HCEC 1CT (cell line): ENCODE measurements at places on chromosomes 4 and X.

DNA sequence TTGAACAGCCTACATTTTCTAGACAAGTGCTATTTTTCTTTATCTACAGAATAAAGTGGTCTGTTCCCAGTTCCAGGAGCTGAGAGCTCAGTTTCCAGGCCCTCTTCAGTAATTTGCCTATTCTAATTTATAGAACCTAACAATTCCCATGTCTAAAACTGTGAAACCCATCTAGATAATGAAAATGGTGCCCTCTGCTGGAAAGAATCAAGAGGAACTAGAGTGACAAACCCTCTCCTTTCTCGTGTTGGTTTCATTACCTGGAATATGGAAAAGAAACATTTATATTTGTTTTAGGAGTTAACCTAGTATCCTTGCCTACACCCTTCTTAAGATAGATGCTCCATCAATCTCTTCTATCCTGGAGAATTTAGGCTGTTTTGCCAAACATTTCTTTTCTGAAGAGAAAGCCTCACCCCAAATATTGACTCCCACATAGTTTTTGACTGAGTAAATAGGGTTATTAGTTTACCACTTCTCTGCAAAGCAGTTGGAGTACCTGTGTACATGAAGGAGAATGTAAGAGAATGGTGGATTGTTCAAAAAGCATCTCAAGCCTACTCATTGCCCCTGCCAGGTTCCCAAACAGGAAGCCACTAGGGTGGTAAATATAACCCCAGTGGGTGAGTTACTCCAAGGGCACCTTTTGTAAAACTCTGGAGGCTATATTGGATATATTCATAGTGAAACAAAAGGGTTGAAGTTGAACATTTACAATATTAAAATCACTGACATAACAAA is 121.6 kb downstream of the RASL11B start:
- peak; percentile 45 for DNase-seq

DNA sequence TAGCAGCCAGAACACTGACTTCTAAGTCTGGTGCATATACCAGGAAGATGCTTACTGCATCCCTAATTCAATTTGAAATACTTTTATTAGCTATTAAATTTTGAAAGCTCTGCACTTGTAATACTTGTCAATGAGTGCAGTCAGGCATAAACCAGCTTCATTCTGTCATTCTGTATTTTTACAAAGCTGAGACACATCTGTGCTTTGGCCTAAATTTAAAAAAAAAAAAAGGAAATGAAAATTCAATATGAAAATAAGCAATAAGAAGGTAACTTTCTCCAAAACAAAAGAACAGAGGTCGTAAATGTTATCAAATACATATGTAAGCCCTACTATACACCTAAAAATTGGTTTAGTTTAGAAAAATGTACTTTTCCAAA is 7.0 kb downstream of the SMIM14 start:
- no peak for DNase-seq

DNA sequence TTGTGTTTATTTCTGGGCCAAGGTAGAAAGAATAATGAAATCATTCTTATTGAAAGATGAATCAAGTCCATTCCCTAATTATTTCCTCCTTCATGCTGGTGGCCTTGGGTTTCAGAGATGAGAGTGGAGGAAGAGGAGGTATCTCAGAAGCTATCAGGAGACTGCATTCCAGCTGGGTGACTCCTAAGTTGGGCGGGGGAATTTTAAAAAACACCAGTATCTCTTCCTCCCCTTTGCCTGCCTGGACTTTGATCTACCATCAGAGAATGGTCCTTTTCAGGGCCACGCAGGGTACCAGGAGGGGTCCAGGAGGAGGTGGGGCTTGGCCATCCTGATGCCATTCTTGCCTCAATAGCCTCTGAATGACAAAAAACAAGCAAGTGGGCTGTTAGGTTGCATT is 104.4 kb downstream of the ASMT start:
- DNase-seq: no peak

DNA sequence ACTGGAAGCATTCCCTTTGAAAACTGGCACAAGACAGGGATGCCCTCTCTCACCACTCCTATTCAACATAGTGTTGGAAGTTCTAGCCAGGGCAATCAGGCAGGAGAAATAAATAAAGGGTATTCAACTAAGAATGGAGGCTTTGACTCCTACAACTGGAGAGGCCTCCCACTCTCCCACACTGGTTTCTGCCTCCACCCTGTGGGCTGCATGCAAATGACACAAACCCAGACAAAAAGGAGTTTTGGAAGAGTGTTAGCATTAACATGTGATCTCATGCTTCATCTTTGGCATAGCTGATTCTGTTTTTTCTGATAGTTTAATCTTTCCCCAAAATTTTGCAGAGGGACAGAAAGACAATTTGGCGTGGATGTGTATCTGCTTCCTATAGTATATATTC is 80.8 kb upstream of the IQCM start:
- peak; percentile 17 for DNase-seq

DNA sequence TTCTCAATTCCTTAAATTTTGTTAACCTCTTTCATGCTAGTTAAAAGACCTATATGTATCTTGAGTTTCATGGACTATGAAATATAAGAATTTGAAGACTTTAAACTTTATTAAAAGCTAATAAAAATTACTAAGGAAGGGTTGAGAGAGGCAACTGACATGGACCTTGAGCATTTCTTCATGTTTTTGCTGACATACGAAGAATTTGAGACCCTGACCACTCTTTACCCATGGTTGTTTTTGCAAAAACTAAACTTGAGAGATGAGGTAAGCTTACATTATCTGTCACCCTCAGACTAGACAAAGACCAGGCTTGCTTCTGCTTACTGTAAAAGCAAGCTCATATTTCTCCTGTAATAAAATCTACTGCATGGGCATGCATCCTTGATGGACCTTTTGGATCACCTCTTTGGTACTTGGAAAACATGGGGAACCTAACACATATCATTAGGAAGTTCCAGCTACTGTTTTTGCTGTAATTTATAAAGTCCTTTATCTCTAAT is 338.2 kb upstream of the PABPC4L start:
- no peak for DNase-seq

- DNase-seq: peak; percentile 9
Observed at GRCh38 chr4:134885436-134885835, 683.8 kb upstream of the PABPC4L start.

- no peak for DNase-seq
Observed at GRCh38 chr4:1376841-1377605, 29.2 kb downstream of the NKX1-1 start.

DNA sequence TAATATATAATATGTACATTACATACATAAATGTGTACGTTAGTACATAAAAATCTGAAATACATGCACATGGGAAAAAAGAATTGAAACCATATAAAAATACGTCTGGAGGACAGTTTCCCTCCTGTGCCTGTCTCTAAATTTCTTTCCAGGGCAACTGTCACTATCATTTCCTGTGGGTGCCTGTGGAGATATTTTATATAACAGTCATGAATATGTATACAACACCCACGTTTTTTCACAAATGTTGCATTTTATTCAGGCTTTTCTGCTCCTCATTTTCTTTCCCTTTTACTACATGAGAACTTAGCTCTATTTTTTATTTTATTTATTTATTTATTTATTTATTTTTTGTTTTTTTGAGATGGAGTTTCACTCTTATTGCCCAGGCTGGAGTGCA is 24.2 kb upstream of the GRPEL1 start:
- DNase-seq: no peak

GRCh38 chr4:3716631-3717235 is 49.5 kb upstream of the ADRA2C start:
- DNase-seq: no peak
